ENCODE measurements at places on chromosomes 7 and 10.

GRCh38 chr7:76071316-76072242, 23.7 kb downstream of the MDH2 start:
- DNase-seq: no peak

- DNase-seq: peak; percentile 5
Observed at GRCh38 chr10:69696073-69696731, 66.2 kb downstream of the FAM241B start.

GRCh38 chr7:33636359-33636758, 269.0 kb upstream of the BMPER start:
- no peak for DNase-seq

GRCh38 chr10:3932597-3933375, 147.8 kb upstream of the KLF6 start:
- DNase-seq: no peak

DNA sequence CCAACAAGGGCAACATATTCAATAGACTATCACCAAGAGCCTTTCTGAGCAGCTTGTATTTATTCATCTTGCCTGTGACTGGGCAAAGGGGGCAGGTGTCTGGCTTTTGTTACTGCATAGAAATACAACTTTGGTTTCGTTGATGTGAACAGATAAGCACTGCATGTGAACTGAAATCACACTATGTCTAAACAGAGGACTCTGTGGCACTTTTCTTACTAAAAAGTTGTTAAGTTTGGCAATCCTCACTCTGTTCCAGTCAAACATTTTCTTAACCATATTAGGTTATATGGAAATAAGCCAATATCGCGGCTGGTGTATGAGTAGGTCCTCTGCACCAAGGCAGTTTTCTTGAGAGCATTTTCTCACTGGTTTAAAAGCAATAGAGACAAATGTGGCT, 48.5 kb downstream of the CALD1 start:
- no peak for DNase-seq

GRCh38 chr7:95776561-95777185, 4.3 kb downstream of the DYNC1I1 start:
- no peak for DNase-seq

GRCh38 chr10:103548581-103549348, 55.3 kb downstream of the NEURL1 start:
- DNase-seq: no peak

- DNase-seq: no peak
Observed at GRCh38 chr10:105121743-105122142, 480.7 kb downstream of the SORCS3 start.

DNA sequence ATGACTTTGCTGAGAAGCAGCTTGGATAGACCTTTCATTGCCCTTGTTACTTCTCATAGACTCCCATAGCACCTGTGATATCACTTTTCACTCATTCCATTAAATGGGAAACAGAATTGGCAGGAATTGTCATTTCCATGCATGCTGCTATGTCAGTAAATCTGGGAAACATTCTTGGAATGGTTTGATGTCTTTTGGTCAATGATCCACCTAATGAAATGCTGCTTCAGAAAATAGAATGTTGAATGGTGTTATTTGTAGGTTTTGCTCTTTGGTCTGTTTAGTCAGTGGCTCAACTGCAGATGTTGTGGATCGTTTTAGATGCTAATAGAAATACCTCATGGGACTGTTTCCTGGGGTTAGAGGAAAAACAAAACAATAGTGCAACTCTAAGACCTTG, 127.8 kb downstream of the PLPP4 start:
- DNase-seq: no peak

DNA sequence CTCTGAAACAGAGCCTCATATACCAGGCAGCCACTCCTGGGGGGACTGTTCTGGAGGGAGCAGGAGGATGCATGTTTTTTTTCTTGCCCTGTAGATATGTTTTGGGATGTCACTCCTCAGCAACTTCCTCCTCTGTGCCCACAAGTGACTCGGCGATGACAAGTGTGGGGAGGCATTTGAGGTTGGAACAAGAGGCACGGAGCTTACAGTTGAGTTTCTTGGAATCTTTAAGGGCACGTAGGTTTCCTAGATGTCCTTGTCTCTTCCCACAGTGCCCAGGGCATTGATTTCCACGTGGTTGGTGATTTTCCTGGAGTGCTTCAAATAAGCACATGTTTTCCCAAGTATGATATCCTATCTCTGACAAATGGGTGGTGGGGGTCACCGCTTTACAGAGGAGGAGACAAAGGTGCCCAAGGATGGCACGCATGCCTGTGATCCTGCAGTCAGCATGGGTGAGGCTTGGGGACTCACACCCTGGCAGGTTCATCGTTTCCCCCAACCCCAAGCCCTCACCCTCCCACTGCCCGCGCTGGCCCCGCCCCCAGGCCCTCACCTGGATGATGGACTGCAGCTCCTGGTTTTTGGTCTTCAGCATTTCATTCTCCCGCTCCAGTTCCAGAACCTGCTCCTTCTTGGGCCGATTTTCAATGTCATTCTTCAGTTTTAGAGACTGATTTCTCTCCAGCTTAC, 95.2 kb upstream of the GNA12 start:
- no peak for DNase-seq

GRCh38 chr10:113027574-113028455, 77.8 kb downstream of the TCF7L2 start:
- DNase-seq: no peak

- DNase-seq: no peak
Observed at GRCh38 chr7:101686030-101686429, 56.9 kb upstream of the MYL10 start.

DNA sequence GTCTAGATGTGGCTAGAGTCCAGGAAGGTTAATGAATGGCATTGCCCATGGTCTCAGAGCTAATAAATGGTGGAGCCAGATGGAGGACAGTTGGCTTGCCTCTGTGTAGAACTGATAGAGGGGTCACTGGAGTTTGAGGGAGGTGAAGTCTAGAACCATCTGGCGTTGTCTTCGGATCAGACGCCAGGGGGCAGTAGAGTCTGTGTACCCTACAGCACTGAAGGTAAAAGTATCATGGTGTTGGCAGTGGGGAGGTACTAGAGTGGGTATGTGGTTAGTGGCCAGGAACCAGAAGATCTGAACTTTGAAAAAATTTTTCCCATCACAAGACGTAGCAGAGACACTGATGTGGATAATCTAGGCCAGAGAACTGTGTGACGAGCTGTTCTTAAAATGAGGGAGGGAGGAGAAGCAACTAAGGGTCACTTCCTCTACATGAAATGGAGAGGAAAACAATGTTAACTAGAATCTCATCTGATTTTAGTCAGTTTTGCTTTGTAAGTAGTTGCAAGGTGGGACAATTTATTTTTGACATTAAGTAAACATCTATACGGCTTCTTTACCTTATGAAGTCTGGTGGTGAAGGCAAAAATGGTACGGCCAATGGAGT, 227.9 kb upstream of the PRSS58 start:
- no peak for DNase-seq

- DNase-seq: no peak
Observed at GRCh38 chr10:74927701-74928100, 101.3 kb downstream of the KAT6B start.

GRCh38 chr10:85946713-85947326, 419.8 kb downstream of the GRID1 start:
- DNase-seq: no peak

GRCh38 chr7:99498546-99498944, 1.5 kb downstream of the ZNF394 start:
- no peak for DNase-seq

DNA sequence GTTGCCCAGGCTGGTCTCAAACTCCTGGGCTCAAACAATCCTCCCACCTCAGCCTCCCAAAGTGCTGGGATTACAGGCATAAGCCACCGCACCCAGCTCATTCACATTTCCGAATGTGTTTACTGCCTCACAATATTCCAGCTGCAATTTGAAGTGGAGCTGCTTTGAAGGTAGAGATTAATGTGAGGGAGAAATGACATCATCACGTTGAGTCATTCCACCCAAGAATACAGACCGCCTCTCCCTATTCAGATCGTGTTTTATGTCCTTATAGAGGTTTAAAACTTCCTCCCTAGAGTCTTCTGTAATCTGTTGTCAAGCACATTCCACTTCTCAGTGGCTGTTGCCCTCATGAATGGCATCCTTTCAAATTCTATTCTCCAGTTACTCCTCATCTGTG, 100.4 kb upstream of the PDGFA start:
- no peak for DNase-seq

DNA sequence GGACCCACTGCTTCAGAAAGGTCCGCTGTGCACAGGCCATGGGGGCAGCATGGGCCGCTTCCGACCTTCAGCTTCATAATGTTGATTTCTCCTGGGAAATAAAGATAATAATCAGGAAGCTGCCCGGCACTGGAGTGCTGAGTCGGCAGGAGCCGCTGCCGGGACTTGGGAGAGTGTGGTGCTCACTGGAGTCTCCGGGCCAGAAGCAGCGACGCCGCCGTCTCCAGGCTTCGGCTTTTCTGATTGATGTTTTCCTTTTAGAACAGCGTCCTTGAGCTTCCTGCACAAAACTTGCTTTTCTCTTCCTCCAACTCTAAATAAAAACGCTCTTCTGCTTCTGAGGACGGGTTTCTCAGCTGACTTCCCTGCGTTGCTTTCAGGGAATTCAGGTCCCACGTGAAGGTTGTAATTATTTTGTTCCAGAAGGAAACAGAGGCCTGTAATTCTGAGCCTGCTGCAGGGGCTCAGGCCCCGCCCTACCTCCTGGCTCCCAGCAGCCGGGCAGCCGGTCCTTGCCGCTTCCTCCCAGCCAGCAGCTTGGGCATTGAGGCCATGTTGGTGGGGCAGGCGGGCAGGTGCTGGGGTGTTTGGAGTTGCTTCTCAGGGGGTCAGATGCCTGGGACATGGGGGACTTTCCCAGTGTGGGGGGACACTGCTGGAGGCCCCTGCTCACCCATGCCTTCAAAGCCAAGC, 14.7 kb downstream of the PWWP2B start:
- DNase-seq: no peak

- DNase-seq: no peak
Observed at GRCh38 chr10:49335364-49335972, 36.5 kb downstream of the C10orf71 start.

DNA sequence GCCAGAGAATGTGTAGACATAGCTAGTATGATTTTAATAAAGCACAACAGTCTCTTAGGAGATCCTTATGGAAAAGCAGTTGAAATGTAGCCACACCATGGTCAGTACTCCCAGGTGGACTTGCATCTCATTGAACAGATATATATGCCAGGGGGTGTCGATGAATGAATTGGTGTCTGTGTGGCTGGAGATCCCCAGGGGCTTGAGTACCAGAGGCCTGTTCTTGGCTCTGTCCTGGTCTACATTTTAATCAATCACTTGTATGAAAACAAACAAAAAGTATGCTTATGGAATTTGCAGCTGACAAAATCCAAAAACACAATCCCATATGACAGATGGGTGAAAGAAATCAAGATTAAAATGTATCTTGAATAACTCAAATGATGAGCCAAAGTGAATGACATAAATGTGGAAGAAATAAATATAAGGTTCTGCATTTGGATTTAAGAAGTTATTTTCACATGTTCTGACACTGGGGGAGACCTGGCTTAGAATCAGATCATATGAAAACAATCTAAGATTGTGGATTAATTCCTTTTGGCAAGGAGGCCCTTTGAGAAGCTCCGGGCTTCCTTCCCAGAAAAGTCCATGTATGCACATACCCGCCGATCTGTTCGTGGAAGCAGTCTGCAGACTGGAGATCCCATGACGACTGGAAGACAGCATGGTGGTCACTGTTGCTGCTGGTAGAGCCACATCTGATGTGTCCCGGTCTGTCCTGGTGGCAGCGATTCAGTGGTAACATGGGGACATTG, 15.6 kb downstream of the CLEC2L start:
- peak; percentile 4 for DNase-seq

GRCh38 chr7:29556405-29557195, 7.0 kb upstream of the PRR15 start:
- no peak for DNase-seq

DNA sequence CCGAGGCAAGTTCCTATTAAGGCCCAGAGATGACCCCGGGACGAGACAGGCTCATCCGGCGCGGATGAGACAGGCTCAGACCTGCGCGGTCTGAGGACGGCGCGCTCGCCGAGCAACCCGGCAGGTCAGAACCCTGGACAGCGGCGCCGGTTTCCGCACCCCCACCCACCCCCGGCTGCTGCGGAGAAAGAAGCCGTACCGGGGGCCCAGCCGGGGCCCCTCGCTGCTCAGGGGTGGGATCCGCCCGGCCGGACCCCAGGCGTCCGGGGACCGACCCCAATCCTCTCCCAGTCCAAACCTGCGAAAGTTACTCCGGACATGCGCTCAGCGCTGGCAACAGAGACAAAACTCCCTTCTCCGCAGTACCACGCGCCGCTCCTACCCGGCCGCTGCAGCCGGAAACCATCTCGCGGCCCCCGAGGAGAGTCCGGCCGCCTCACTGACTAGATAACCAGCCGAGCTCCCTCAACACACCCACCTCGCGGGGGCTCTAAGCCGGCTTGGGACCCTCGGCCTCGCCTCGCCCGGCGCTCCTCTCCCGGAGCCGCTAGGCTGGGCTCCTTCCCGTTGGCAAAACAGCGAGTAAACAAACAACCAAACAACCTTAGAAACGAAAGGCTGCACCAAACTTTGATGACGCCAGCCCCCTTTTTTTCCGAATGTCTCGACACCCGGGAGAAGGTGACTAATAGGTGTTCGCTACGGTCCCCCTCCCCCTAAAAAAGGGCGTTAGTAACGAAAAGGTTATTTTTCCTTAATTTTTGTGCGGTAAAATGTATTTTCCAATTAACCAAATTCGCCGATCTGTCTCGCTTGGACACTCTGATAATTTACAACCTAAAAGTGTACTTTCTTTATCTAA, 2.3 kb upstream of the DRGX start:
- DNase-seq: no peak

GRCh38 chr10:109883859-109884771, 39.2 kb downstream of the XPNPEP1 start:
- DNase-seq: peak; percentile 60

- DNase-seq: no peak
Observed at GRCh38 chr7:95596198-95597063, at the start of gene PDK4. TSS of gene PDK4 (minus strand) at chr7:95596516. CDS start at chr7:95596293, 223 bp downstream.

GRCh38 chr10:33125522-33126517, 167.8 kb upstream of the ITGB1 start:
- DNase-seq: no peak

- DNase-seq: no peak
Observed at GRCh38 chr7:157422279-157422678, 85.5 kb downstream of the DNAJB6 start.

- no peak for DNase-seq
Observed at GRCh38 chr10:18687706-18688105, 28.5 kb downstream of the ARL5B start.

DNA sequence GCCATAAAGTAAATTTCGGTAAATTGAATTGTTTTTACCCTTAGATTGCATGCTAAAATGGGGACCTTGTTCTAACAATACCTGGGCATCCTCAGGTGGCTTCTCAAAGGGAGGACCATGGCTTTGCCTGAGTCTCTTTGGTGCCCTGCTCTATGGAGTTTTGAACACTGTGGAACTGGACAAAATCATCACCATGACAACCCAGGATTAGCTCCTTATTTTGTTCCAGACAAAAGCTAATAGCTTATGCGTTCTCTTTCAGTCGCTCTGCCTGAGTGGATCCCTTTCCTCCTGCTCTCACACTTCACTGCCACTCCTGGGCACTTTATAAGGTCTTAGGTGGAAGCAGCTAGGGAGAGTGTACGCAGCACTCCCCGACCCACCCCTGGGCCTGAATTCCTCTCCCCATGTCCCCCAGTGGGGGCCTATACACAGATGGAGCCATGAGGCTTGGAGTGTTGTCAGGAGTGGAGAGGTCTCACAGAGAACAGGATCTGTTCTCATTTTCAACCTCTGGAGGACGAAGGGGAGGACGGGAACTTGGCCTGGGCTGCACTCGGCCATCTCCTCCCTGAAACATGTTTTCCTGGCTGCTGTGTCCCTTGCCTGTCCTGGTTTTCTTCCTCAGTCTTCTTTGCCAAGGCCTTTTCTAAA, 19.0 kb downstream of the ADCYAP1R1 start:
- DNase-seq: no peak

GRCh38 chr10:124911124-124912067, 30.5 kb upstream of the ZRANB1 start:
- DNase-seq: no peak
